ENCODE measurements at places on chromosomes 6 and 20.

GRCh38 chr6:134247231-134247833, 70.6 kb downstream of the SGK1 start:
- DNase-seq: no peak

- DNase-seq: no peak
Measured at GRCh38 chr6:167137881-167138280, 15.0 kb downstream of the CCR6 start.

- DNase-seq: no peak
Measured at GRCh38 chr20:4490606-4491280, 231.0 kb upstream of the PRND start.

- DNase-seq: no peak
Measured at GRCh38 chr6:104014163-104014959, 845.4 kb downstream of the HACE1 start.

GRCh38 chr6:78948785-78949184, 81.4 kb downstream of the IRAK1BP1 start:
- DNase-seq: no peak

- DNase-seq: peak; percentile 36
Measured at GRCh38 chr6:150486048-150486447, 113.6 kb upstream of the PLEKHG1 start.

DNA sequence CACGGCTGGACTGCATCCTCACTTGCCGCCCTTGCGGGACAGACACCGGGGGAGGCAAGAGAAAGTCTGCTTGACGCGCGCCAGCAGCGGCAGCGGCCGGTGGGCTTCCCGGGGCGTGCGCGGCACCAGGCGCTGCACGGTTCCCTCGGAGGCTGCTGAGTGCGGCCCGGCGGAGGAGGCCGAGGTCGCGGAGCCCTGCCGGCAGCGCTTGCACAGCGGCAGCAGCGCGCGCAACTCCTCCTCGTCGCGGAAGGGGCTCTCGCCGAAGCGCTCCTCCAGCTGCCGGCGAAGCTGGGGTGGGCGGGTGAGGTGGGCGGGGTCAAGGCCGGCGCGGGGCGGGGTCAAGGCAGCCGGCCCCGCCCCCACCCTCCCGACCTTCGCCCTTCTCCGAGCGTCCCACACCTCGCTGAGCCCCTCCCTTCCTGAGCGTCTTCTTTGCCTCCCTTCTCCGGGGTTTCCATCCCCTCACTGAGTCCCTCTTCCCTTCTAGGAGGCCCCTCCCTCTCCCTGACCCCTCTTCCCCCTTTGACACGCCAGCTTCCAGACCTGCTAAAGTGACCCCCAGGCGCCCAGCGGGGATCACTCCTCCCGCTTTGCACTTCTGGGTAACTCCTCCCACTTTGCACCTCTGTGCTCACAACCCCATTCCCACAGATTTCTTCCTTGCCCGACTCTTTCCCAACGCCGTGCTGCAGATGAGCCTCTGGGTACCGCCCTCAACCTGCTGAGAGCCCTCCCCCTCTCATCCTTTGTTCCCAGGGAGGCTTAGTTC, 8.8 kb downstream of the DUSP15 start:
- peak; percentile 71 for DNase-seq

GRCh38 chr20:50475681-50476292, 34.4 kb upstream of the PTPN1 start:
- DNase-seq: no peak

DNA sequence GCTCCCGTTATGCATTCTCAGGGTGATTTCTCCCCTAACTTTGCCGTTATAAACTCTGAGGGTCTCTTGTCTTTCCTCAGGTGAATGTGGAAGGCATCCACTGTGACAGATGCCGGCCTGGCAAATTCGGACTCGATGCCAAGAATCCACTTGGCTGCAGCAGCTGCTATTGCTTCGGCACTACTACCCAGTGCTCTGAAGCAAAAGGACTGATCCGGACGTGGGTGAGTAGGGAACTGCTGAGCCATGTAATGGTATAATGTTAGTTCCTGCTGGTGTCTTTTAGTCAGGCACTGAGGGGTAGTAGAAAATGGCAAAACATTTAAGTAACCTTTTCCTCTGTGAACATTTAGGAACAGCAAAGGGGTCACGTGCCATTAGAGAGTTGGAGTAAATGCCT, 395.4 kb downstream of the ARHGAP18 start:
- peak; percentile 59 for DNase-seq

- DNase-seq: no peak
Measured at GRCh38 chr20:60959971-60960370, 292.1 kb upstream of the CDH4 start.

DNA sequence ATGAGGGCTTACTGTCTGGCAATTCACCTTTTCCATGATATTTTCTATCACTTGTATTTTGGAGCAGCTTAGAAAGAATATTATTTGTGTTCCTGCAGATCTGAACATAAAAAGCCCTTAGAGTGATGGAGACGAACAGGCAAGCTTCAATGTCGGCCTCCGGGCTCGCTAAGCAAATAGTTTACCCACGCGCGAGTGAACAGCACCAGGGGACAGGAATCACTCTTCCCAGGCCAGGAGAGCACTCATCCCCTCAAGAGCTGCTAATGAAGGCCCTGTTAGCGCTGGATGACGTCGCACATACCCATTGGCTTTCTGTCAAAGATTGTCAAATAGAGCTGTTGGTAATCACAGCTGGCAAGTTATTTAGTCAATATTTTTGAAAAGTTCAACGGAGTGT, 395.7 kb downstream of the ZFAND3 start:
- DNase-seq: no peak

DNA sequence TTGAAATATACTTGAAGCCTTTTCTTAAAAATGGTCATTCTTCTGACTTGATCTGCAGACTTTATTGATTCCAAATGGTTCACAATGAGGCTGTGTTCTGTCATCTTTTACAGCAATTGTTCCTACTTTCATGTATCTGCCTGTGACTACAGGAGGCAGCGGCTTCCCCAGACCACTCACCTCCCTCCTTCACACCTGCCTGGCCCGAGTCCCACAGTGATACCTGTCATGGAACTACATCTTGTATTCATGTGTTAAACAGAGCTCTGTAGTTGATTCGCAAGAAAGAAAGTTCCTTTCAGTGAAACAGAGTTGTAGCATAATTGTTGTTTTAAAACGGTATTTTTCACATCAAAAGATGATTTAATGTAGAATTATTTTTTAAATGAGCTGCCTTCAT, 673.5 kb upstream of the AGPAT4 start:
- no peak for DNase-seq

GRCh38 chr20:63972312-63973159, 2.8 kb upstream of the ZNF512B start:
- DNase-seq: no peak

- DNase-seq: no peak
Measured at GRCh38 chr6:35154947-35155346, 13.8 kb upstream of the TCP11 start.

DNA sequence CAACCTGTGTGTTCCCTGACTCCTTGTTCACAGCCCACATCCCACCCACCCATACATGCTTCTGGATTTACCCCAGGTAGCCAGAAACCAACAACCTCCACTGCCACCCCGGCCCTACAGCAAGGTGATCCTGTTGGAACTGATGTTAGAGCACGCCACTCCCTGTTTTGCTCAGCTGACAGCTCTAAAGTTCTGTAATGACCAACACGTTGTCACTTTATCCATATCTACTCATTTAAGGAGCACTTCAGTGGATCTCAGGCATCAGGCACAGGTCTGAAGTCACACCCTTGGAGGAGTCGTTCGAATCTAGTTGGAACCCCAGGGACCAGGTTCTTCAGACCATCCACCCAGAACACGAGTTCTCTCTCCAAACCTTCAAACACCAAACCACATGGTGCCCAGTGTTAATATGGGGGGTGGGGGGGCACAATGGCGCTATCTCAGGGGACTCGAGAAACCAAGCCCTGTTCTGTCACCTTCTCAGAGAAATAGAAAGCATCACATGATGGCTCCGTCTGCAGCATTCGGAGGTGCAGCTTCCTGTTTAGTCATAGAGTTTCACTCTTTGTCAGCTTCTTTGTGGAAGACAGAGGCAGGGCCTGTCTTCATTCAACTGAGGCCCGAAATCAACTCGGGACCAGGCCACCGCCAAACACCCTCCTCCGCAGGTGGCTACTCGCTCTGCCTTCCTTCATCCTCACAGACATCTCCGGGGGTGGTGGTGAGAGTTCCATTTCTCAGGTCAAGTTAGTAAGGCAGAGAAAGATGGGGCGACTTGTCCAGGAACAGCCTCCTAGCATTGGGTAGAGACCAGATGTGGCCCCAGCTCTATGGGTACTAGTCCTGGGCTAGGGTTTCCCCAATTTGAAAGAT, 142.2 kb downstream of the NFATC2 start:
- no peak for DNase-seq

DNA sequence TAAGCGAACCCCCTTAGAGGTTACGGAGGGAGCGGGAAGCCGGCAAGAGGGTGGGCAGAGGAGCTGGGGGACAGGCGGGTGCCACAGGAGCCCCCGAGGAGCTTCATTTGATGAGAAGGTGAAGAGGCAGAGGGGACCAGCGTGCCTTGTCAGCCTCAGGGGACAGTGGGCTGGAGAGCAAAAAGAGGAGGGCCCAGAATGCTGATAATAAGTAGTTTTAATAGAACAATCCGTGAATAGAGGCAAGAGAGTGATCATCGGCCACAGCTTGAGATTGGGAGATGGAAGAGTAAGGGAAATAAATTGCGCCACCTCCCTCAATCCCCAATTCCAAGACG, 1.3 kb downstream of the COL19A1 start:
- no peak for DNase-seq

- DNase-seq: no peak
Measured at GRCh38 chr20:41063442-41063841, 34.8 kb downstream of the TOP1 start.

GRCh38 chr6:21947731-21948386, 349.0 kb downstream of the PRL start:
- no peak for DNase-seq
